NCI-H526 treated with DMSO at 0.1 percent for 48 hours (cell line): ENCODE measurements at places on chromosomes 1 and 21.
A peak's percentile ranks its signal among the peaks of the same experiment; 100 is the strongest.

DNA sequence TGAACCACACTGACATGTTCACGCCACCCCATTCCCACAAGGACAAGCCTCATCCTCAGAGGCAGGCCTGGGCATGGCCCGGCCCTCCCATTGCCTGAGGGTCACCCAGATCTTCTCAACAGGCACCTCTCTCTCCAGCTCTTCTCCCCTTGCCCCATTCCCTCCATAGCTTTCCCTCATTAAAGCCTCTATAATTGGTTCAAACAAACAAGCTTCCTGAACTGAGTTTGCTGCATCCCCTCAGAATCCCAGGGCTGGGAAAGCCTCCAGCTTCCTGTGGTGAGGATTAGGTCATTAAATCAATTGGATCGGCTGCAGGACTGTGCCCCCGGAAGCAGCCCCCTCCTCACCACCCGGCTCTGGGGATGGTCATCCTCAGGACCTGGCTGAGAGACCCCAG is 18.9 kb downstream of the CTNNBIP1 start:
- DNase-seq: no peak

DNA sequence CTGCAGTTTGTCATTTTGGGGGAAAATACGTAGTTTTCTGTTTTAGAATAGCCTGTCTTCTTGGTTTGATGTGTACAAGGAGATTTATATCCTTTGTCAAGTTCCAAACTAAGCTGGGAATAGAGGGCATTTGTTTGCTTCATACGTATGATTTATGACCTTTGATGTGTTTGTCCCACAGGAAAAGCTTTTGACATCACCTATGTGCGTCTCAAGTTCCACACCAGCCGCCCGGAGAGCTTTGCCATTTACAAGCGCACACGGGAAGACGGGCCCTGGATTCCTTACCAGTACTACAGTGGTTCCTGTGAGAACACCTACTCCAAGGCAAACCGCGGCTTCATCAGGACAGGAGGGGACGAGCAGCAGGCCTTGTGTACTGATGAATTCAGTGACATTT is 79.9 kb downstream of the LAMC1 start:
- DNase-seq: no peak

DNA sequence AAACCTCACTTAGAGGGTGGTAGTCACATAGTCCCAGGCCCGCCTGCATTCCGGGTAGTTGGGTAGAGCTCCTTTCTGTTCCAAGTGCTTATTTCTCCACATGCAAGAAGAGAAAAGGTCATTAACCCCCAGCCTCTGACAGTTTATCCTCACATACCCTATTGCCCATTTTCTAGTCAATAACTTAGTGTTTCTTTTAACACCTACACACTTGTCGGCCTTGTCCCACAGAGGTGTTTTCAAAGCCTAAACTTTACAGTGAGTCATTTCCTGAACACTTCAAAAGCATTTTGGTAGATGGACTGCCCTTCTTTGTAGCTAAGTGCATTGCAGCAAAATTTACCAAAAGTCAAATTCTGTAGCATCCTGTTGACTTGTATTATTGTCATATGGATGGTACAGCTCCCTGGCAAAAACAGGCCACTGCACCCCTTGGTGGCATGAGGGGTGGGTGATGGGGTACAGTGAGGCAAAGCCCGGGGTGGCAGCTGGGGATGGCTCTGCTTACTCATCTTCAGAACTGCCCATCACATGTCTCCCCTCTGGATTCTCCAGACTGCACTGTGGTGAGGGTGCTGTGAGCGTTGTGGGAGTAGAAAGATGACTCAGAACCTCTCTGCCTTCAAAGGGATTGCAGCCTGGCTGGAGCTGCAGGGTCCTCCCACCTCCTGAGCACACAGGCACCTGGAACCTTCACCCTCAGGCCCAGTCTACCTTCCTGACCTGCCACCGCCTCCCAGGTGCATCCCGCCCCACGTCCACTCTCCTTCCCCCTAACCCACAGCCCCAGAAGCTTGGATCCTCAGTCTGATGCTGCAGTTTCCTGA is 45.8 kb upstream of the DMRTB1 start:
- DNase-seq: no peak

- no peak for DNase-seq
Observed at GRCh38 chr1:17251701-17252376, 2.9 kb downstream of the PADI3 start.

DNA sequence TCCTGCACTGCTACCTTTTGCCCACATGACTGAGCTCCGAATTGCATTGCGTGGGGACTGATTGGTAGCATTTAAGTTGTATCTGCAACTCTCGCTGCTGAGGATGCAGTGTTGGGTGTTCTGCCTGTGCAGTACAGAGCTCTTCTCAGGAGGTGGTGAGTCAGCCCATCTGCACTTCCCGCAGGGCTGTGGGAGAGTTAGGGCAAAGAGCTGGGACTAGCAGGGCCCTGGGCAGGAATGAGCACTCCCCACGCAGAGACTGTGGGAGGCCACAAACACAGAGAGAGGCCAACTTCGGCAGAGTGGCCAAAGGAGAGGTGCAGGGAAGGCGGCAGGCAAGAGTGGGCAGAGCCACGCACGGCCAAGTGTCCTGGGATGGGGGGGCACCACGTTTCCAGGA is 244.7 kb downstream of the SIPA1L2 start:
- no peak for DNase-seq

DNA sequence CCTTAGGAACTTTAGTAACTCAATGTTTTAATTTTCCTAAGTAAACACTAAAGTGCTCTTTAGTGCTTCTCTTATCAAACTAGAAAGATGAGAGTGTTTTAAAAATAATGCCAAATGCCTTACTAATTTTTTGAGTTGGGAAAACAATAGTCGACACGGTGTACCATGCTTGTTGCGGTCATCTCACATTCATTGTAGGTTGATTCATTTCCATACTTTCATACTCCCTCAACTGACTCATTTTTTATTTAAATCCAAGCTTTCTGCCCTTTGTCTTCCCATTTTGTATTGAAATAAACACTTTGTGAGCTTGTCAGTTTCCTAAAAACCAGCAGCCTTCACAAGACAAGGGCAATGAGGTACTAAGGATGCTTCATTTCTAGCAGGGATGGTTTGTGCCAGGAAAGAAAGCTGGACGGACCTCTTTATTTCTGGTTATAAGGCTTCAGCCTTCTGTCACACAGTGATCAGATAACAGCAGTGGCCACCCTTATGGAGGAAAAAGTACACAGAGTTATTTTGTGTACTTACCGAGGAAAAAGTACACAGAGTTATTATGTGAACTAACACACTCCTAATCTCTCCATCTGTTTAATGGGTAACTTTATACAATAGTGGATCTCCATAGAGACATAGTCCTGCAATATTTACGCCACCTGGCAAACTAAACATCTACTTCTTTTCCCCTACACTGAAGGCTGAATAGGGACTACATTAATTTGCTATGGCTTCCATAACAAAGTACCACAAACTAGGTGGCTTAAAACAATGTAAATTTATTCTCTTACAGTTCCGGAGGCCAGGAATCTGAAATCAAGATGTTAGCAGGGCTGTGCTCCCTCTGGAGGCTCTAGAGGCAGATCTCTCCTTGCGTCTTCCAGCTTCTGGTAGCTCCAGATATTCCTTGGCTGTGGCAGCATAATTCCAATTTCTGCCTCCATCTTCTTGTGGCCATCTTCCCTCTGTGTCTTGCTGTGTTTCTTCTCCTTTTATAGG is 13.0 kb upstream of the CCDC190 start:
- peak; percentile 44 for DNase-seq

GRCh38 chr1:114485286-114485685 is 25.7 kb downstream of the TRIM33 start:
- no peak for DNase-seq

GRCh38 chr1:33517596-33518250 is 45.3 kb downstream of the ZSCAN20 start:
- DNase-seq: no peak

DNA sequence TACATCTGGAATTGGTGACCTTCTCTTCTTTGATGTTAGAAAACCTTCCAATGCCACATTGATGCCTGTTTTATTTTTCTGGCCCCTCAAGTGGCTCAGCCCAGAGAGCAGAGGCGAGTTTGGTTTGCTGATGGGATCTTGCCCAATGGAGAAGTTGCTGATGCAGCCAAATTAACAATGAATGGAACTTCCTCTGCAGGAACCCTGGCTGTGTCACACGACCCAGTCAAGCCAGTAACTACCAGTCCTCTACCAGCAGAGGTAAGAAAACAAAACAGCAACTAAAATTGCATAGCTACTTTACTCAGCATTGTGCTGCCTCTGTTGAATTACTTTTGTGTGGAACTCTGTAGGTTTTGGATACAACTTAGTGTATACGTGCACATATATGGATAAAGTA is 97.6 kb downstream of the CC2D1B start:
- DNase-seq: no peak

DNA sequence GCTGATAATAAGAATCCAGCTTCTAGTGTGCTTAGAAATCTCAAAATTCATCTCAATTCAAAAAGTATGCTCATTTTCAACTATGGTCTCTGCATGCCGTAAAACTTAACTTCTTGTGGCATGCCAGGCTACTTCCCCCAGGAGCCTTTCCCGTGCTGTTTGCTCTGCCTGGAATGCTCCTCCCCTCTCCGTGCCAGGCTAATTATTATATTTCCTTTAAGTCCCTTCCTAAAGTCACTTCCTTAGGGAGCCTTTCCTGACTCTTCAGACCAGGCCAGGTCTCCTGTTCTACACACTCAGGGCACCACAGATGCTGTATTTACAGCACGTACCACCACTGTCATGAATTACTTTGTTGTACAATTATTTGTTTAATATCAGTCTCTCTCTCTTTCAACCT is 67.1 kb upstream of the PPP2R5A start:
- no peak for DNase-seq

DNA sequence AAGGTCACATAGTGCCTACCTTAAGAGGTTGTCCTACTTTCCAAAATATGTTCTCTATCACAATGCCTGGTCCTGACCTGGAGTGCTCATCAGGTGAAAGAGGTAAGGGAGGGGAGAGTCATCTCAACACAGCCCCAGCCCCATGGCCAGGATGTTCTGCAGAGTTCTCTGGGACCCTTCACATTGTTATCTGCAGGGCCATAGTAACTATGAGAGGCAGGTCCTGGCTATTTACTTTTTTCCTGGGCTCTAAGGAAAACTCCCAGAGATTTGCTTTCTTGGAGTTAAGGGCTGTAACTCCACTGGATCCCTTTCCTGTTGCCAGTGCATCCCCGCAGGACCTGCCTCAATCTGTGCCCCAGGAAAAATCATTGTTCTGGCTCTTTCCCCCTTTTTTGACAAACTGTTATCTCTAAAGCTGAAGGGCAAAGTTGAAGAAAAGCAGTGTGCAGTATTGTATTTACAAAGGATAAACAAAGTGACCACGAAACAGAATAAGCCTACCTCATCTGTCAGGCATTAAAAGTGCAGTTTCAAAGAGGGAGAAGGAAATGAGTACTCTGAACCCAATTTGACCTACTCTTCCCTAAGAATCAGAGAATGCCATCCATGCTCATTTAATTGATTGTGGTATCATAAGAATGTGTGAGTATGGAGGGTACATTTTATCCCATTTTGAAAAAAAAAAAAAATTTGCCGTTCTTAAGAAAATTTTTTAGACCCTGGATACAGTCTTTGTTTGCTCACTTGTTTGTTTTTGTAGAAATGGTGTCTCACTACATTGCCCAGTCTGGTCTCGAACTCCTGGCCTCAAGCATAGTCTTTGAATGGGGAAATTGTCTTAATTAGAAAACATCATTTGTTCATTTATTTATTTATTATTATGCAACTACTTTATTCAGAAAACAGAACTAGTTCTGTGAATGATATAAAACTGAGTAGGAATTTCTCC is 149.6 kb downstream of the RHOU start:
- DNase-seq: no peak

DNA sequence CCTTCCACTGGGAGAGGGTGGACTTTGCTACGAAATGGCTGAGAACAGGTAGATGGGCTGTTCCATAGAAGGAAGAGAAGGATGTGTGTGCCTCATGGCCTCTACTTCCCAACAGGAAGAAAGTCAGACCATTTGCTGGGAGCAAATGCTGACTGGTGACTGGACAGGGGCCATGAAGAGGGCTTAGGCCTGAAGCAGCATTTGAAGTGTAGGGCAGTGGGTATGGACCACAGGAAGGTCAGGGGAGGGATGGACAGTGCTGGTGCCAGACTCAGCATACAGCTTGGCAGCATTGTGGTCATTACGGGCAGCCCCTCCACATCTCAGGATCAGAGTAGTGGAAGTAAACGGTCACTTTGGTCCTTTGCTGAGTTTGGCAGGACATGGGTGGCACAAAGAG is 275.7 kb downstream of the MATN1 start:
- DNase-seq: no peak

DNA sequence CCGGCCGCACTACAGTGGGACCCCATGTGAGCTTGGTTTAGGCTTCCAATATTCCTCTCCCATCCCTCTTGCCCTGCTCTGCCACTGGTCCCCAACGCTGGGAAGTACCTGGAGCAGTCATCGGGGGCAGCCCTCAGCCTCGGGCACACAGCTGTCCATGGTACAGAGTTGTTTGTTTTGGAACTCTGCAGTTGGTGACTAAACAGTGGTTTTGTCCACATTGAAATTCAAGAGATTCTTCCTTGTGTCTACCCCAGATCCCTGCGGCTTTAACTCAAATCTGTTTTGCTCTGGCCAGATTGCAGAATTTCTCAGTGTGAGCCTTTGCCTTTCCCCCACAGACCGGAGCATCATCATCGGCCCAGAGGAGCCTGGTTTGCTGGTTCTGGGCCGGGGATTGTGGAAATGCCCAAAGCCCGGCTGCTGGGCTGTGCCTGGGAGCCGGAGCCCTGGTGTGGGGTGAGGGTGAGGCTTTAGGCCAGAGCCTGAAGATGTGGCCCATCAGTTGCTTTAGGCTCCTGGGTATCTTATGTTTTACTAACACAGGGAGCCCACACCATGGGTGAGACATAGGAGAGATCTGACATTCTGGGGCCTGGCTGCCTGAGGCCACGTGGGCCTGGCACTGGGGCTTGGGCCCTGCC is 93.2 kb downstream of the ARHGEF10L start:
- DNase-seq: no peak

- DNase-seq: peak; percentile 57
Observed at GRCh38 chr1:179366093-179366800, 476 bp downstream of the AXDND1 start.

GRCh38 chr1:25829046-25829445 is 9.3 kb downstream of the MTFR1L start:
- DNase-seq: no peak

GRCh38 chr1:208919371-208919770 is 664.1 kb upstream of the CAMK1G start:
- no peak for DNase-seq
